ENCODE measurements at places on chromosomes 7 and 10. TPM values are rescaled to one million over a fixed set of nuclear protein-coding genes. Genes with fewer than 3 reads are reported as not detected.
A peak's percentile ranks its signal among the peaks of the same experiment; 100 is the strongest.

GRCh38 chr7:12979181-12979580 lies 291.7 kb downstream of the ARL4A start:
- DNase-seq: no peak

DNA sequence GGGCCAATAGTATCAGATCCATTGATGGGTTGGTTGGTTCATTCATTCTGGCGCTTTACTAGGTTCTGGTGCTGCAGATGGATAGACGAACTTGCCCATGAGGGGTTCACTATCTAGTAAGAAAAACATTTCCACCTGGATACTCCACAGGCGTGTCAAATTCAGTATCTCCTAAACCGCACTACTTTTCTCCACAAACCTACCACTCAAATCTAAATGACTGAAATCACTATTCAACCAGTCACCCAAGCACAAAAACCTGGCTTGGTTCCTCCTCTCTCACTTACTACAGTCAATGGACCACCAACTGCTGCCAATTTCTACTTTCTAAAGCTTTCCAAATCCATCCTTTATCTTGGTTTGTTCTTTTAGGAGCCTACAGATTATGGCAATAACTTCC lies 572 bp downstream of the AGK start:
- DNase-seq: no peak

DNA sequence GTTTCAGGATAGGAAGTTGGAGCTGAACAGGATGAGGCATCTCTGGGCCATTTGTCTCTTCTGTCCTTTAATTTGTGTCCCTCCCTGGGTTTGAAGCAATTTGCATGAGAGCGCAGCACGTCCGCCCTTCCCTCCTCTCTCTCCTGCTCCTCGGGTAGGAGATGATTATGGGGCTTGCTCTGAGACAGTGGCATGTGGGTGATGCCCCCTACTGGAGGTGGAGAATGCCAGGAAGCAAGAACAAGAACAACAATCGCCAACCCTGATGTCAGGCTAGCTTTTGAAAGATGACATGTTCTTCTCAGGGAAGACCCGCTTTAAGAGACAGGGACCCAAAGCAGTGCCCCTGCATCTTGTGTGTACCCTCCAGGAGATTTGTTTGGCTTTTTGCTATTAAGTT lies 63.9 kb upstream of the LOXL4 start:
- no peak for DNase-seq

DNA sequence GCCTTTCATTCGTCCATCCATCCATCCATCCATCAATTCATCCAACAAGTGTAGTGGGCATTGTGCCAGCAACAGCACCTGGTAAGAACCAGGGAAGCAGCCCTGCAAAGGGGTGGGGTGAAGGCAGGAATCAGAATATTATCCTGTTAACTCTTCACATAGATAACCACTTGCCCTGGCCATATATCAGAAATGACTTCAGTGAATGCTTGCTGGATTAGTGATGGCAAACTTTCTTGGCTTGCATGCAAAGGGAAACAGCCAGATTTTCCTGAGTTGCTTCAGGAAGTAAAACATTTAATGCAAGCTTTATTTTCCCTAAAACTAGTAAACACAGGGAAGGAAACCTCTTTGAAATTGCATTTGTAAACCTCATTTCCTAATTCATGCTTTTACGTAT lies 743 bp downstream of the OR2A5 start:
- DNase-seq: no peak

DNA sequence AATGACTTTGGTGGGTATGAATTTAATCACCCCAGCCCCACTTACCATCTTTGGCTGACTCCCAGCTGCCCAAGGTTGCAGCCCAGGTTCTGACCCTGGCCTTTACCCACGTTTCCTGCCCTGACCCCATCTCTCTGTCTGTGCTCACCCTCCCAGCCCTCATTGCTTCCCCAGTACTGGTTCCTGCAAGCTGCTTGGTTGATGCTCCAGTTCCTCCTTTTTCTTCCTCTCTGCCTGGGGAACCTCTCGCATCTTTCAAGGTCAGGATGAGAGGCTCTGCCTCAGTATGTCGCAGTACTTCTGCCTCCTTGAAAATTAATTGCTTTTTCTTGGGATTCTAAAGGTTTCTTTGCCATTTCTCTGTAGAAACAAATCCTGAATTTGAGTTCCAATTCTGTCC lies 263.8 kb upstream of the ZNF32 start:
- DNase-seq: no peak

Gene ARMH3
- 23.2 TPM for total RNA-seq

Gene ARHGAP12
- total RNA-seq: 90.5 TPM

Gene CCL24
- not detected for total RNA-seq

DNA sequence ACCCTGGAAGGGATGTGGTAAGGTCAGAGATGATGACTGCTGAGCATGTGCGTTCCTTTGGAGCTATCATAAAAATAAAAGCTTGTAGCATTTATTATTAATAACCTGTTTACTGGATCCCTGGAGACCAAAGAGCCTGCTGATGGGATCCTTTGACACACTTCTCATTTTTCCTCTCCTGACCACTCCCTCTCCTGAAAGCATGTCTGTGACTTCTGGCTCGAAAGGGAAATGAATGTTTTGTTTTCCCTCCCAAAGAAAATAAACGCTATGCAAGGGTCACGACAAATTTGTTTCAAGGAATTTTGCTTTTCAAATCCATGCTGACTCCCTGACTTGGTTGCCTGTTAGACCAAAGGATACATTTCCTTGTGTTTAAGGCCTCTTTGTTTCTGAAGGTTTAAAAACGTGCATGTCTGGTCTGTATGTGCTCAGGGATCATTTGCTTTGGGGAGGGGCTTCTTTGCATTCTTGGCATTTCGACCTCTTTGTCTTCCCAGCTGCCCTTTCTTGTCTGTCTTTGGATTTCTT lies 185.1 kb upstream of the AGK start:
- no peak for DNase-seq

DNA sequence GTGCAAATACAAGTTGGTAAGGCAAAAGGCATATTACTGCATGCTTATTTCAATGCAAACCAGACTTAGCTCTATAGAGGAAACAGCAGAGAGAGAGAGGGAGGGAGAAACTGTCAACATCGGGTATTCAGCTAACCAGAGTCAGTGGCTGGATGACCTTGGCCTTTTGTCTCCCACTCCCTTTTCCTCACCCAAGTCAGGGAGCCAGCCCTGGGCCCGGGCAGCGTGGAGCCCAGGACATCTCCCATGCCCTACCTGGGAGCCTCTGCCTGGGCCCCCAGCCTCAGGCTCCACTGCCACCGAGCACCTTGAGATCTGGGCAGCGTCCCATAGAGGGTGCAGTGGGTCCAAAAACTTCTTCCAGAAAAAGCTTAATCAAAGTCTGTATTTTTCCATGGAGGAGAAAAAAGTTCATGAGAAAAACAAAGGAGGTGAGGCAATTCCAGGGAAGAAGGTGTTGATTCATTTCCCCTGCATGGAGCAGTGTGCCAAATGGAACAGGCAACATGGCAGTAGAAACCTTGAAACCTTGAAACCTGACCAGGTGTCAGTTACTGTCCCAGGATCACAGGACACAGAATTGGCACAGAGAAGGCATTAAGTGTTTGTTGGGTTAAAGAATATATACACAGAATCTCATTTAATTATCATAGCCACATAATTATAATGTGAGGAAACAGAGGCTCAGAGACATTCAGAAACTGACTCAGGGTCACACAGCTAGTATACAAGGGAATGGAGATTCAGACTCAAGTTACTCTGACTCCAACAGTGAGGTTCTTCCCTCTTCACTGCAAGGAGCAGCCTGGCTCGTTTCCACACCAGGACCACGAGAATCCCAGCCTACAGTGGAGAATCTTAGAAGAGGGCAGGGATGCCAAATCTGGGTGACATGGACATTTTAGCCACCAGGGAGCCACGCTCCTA lies 5.8 kb upstream of the NCOA4 start:
- DNase-seq: no peak

- no peak for DNase-seq
Measured at GRCh38 chr7:77407906-77408305, 8.2 kb downstream of the GSAP start.

- no peak for DNase-seq
Measured at GRCh38 chr10:51748959-51749358, 49.6 kb upstream of the CSTF2T start.

DNA sequence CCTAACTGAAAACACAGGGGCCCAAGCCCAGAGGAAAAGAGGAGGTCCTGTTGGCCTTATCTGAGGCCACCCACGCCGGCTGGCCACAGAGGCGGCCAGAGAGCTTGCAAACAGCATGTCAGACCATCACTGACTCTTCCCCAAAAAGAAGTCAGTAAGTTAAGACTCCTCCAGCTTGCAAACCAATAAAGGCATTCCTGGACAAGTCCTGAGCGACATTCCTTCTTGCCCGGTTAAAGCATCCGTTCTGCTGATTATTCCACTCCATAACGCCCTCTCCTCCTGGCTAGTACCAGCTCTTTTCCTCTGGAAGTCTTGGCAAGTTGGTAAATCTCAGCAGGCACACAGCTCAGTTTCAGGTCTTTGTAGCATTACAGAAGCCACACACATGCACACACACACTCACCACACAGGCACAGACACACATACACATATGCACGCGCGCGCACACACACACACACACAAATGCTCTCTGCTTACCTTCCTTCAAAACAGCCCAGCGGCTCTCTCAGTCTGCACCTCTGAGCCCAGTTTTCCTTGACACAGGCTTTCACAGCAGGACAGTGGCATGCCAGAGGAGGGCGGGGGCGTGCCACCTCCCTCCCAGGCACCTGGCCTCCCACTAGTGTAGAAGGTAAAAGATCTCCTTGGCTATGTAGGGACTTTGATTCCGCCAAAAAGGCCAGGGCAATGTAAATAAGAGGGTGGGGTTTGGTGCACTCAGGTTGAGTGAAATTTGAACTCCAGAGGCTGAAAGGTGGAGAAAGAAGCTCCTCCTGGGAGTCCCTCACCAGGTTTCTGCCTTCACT lies 201.4 kb downstream of the TNS3 start:
- peak; percentile 20 for DNase-seq

DNA sequence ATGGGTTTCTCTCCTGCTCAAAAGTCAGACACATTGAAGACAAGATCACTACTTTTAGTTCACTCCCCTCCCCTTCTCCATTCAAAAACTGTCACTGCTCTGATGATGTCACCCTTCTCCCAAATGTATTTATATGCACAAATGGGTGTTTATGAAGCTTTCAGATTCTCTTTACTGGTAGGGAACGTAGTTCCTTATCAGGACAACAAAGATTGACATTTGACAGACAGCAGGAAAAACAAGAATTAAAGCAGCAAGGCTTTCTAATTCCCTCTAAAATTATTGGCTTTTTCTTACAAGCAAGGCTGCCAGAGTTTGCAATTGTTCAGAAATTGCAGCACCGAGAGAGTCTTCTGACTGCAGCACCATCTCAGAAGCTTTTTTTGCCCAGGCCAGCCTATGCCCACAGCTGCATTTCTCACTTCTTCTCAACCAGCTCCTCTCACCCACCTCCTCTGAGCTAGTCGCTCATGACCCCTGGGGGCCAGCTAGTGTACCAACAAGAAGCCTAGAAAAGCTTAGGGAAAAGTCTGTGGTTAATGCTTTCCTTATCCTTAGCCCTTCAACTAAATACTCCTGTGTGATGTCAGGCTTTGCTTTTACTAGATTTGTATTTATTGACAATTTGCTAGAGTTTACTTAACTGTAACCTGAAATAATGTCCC lies 265.1 kb downstream of the HTR7 start:
- no peak for DNase-seq

- DNase-seq: no peak
Measured at GRCh38 chr10:114694752-114695151, 36.7 kb upstream of the ABLIM1 start.

Gene H2BK1
- total RNA-seq: not detected

DNA sequence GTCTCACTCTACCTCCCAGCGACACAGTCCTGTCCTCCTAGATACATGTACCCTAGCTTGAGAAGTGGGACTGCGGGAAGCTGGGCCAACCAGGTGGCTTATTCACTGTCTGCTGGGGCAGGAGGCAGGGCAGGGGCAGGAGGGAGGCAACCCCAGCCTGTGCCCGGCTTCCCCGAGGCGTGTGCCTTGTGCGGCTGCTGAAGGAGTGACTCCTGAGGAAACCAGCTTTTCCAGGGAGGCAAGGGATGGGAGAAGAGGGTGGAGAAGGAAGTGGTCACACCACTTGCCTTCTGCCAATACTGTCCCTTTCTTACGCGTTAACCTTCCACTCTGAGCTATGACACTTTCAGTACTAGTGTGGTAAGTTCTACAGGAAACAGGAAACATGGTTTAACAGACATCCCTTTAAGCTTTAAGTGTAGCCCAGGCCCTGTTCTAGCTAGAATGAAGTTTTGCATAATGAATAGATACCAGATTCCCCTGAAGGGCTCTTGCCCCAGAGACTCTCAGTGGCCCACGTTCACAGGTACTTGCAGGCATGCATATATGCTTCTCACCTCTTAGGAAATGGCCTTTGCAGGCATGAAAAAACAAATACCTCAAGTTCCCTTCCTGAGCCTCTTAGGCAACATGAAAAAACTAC lies 40.6 kb downstream of the SYPL1 start:
- no peak for DNase-seq

GRCh38 chr7:84914598-84914997 lies 272.3 kb downstream of the SEMA3D start:
- DNase-seq: no peak

DNA sequence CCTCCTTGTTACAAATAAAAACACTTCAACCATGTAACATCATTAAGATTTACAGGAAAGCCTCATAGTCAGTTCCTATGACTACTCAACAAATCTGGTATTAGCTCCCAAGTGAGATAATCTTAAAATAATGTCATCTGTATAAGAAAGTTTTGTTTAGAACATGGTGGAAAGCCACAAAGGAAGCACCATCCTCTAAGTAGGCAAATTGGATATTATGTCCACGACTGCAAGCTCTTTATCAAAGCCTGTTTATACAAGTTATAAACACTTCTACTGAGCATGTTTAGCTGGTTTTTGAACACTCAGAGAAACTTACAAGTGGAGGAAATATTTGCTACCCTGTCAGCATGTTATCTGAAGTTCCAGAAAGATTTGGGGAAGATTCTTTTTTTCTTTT lies 349.8 kb downstream of the ARL4A start:
- DNase-seq: no peak

Gene LLCFC1
- total RNA-seq: not detected

DNA sequence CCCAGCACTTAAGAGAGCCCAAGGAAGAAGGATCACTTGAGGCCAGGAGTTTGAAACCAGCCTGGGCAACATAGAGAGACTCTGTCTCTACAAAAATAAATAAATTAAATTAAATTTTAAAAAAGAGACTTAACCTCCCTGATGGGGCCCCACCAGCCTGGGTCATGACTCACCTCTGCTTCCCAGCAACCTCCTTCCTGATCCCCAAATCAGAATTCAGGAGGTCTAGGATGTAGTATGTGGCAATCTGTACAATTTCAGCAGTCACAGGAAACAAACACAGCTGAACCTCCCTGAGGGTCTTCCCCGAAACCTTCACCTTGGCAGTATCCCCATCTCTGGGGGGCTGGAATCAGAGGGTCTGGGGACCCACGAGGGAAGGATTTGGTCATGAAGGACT lies 9.7 kb upstream of the PPP1R35 start:
- no peak for DNase-seq

Gene EPDR1
- 15.7 TPM for total RNA-seq

Gene C10orf62
- total RNA-seq: not detected

Gene IDE
- total RNA-seq: 32.9 TPM

DNA sequence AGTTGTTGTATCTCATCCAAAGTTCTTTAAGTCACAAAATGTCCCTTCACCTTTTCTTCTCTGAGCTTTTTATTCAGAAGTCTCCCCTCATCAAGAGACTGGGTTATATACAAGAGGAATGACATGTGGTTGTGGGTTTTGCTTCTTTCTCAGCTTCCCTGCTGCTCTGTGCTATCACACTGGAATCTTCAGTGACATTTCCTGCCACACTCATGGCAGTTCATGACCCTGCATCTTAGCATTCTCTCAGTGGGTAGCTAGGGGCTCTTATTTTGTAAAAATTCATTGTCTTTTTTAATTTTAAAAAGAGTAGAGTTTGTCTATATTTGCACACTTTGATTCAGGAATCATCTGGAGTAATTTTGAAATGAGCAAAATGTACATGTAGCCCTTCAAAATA lies 236.9 kb upstream of the TMEM229A start:
- no peak for DNase-seq

All from sigmoid colon (tissue), 7 donors.